ENCODE measurements at places on chromosomes 5 and 9.

- DNase-seq: no peak
These were observed 51.1 kb downstream of the GCNT1 start for GRCh38 chr9:76510041-76510440.

- no peak for DNase-seq
These were observed 11.9 kb downstream of the EHMT1 start for GRCh38 chr9:137630679-137631078.

DNA sequence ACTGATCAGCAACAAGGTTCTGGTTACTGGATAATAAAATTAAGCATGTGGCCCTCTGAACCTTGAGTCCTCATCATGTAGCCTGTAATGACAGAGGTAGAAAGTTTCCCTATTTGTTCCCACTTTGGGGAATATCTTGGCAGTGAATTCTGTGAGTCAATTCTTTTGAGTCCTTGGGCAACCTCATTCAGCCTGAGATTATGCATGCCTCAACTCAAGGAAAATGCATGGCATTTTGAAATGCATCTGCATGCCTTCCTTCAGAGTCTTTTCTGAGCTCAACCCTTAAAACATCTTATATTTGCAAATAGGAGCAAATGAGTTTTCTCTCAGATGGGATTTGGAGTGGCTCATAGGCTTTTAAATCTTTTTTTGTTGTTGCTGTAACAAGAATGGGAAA lies 218.1 kb upstream of the CD180 start:
- DNase-seq: no peak

GRCh38 chr5:154475591-154476353 lies 2.3 kb downstream of the HAND1 start:
- peak; percentile 32 for DNase-seq

GRCh38 chr5:180090098-180090768 lies 18.7 kb upstream of the RNF130 start:
- peak; percentile 89 for DNase-seq

DNA sequence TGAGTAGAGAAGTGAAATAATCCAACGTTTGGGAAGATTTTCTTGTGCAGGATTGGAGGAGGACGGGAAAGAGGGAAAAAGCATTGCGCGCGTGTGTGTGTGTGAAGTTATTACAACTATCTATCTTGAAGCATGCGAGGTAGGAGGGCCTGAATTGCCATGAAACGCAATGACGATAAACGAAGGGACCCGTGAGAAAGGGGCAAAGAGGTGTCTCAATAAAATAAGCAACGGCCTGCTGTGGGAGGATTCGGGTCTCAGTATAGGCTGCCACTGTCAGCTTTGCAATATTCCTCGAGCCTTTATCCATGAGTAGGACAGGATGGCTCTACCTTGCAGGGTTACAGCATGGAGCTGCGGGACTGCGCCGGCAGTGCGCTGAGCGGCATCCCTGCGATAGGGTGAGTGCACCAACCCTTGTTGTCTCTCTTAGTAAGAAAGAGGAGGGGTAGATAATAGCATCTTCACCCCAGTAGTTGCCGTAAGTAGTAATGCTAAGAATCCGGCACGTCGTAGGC lies 631 bp upstream of the RCL1 start:
- no peak for DNase-seq

DNA sequence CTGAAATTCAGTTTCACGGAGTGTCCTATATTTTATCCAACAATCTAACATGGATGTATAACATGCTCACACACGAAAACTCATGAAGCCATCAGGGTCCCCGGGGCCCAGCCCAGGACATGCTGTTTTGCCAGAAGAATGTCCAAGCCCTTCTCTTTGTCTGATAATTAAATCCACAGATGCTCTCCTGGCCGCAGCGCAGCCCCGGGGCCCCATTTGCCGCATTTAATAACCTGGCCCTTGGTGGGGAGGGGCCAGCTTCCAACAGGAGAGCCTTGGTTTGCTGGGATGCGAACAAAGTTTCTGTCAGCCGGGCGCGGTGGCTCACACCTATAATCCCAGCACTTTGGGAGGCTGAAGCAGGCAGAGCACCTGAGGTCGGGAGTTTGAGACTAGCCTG lies 30.0 kb downstream of the PLPP7 start:
- no peak for DNase-seq

- DNase-seq: no peak
These were observed 222.0 kb upstream of the TRIM32 start for GRCh38 chr9:116464987-116465571.

GRCh38 chr5:107269256-107269655 lies 401.5 kb downstream of the EFNA5 start:
- no peak for DNase-seq

DNA sequence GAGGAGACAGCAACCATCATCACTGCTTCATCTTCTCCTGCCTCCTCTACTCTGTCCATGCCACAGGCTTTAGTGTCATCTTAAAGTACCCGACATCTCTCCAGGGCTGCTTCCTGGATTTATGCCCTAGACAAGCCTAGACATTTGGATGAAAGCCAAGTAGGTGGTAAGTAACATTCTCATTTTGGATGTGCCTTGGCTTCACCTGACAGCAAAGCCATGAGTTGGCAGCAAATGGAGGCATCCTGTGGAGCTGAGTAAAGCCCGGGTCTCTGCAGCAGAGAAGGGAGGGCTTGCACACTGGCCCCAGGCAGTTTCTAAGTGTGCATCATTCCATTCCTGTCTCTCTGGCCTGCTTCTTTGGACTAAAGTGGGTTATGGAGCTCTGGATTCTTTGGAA lies 299.1 kb downstream of the DMAC1 start:
- DNase-seq: no peak

DNA sequence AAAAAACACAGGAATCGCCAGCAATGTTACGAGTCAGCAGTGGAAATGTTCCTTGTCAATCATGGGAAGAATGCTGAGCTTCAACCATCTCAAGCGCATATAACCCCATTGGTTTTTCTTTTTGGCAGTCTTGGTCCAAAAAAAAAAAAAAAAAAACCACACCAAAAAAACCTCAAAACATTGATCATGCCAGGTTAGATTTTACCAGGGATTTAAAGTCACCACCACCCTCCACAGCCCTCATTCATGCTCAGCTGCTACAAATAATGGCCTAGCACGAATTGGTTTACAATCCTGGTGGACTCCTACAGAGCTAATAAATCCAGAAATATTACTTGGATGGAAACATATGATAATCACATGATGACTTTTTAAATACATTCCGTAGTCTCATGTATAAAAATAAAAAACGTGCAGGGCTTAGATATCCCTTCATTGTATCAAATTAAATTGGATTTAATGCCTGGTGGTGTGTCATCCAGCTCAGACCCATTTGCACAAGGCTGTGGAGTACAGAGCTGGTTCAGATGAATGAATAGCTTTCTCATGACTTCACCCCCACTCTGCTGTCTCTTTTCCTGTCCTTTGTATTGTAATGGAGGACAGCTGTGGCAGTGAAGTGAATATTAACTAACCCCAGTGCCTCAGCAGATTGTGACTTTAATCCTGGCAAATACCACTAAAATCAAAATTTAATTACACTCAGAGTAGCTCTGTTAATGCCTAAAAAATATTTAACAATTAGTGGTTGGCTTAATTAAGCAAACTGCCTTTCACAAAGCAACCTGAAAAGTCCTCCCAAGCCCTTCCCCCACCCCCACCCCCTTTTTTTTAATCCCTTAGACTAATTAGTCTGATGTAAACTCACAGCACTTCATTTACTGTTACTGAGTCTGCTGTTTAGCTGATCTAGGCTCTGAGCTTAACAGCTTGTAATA lies 626.5 kb upstream of the ZNF608 start:
- no peak for DNase-seq

Data from umbilical cord (tissue), 2 donors.